ENCODE measurements at places on chromosomes 3 and 15.
A peak's percentile ranks its signal among the peaks of the same experiment; 100 is the strongest.

GRCh38 chr3:68972358-68972979 is 40.1 kb upstream of the TAFA4 start:
- DNase-seq: peak; percentile 65

- no peak for DNase-seq
These were observed 22.8 kb downstream of the EHD4 start for GRCh38 chr15:41949401-41950126.

DNA sequence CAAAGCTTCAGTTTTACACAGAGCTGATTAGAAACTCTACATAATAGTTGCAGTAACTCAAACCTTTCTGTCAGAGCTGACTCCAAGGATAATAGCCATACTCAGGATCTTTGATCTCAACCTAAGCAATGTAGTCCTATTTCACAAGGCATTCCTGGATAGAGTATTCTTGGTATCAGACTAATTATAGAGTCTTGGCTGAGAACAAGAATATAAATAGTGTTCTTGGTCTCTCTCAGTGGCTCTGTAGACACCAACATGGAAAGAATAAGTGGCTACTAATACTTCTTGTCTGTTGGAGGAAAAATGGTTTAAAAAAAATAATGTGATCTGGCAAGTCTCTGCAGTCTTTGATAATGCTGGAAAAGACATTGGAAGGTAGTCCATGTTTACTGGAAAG is 55.7 kb downstream of the RIOX2 start:
- no peak for DNase-seq

GRCh38 chr3:178795349-178795748 is 259.1 kb downstream of the KCNMB2 start:
- DNase-seq: no peak

DNA sequence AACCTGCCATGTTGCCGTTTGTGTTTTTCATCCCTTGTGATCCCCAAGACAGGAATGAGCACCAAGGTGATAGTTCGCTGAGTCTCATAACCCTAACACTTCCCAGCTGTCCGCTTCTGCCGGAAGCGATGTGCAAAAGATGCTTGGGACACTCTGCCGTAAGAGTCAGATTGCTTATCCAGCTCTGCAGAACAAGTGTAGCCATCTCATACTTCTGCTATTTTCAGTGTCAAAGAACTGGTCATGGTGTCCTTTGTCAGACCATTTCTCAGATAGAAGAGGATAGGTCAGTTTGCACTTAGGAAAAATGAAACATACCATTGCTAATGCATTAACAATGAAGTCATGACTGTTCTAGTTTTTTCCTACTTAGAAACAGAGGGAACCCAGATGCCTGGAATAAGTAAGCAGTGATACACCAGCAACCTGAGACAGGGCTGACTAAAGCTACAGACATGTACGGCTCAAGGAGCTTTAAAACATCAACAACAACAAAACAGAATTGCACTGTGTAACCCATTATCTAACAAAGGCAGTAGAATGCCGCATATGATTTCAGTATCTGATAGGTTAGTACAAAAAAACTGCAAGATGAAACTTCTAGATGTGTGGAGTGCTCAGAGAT is 134.0 kb upstream of the IL12A start:
- DNase-seq: no peak

- DNase-seq: no peak
These were observed 38.0 kb downstream of the FEM1B start for GRCh38 chr15:68315495-68316031.

- no peak for DNase-seq
These were observed 251.7 kb downstream of the GRM7 start for GRCh38 chr3:7112523-7113056.

DNA sequence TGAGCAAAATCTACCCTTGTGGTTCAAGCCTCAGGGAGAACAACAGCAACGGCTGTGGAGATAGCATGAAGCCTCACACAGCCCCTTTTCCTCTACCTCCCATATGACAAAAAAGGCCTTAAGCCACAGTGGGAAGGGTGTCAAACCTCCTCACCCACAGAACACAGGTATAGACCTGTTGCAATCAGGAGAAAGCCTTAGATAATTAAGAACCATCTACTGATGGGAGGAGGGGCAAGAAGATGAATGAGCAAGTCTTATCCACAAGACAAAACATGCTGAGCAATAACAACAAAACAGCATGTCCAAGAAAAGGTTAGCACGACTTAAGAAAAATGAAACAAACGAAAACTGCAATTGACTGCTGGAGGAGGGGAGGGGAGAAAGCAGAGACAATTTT is 272.9 kb upstream of the BCHE start:
- DNase-seq: no peak

GRCh38 chr3:157336252-157337009 is 100.2 kb upstream of the PTX3 start:
- no peak for DNase-seq

GRCh38 chr3:124163689-124164088 is 171.8 kb upstream of the ROPN1 start:
- no peak for DNase-seq

DNA sequence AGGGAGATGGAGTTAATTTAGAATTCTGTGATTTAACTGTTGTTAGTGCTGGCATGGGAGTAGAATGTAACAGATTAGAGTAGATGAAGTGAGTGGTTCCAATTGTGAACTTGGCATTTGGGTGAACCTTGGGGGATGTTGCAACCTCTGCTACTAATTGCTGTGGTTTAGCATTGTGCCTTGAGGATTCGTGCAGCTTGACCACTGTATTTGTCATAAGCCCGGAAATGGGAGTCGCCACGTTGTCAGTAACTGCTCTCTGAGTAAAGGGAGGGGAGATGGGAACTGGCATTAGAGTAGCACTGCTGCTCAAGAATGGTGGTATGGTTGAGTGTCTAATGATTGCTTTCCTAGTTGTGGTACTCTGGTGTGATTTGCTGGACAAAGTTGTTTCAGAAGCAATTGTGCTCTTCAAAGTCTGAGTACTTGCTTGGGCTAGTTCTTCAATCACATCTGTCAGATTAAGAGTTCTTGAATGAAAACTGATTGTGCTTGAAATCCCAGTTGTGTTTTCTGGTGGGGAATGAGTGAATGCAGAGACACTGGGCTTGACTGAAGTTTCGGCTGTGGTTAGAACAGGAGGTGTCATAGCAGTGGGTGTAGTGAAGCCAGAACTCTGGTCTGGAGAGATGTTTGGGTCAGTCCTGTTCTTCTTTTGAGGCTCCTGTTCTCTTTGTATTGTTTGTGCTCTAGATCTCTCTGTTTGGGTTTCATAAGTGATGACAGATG is 15.4 kb downstream of the IGSF10 start:
- DNase-seq: no peak

GRCh38 chr3:72213296-72214065 is 428.5 kb upstream of the PROK2 start:
- no peak for DNase-seq

DNA sequence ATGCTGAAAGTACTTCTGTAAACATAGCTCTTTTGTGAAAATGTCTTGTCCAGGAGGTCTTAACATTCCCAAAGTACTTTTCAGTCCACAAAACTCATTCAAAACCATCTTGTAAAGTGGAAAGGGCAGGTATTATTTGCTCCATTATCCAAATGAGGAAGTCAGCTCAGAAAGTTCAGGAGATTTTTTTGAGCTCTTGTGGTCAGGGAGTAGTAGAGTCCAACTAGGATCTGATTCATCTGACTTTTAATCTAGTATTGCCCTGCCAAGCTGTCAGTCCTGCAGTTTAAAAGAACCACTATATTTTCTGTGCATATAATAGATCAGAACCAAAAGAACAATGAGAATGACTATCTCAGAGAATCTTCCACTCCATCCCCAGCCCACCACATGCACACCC is 83.5 kb downstream of the FOXB1 start:
- DNase-seq: no peak

GRCh38 chr3:46662771-46663551 is 30.5 kb downstream of the ALS2CL start:
- no peak for DNase-seq

DNA sequence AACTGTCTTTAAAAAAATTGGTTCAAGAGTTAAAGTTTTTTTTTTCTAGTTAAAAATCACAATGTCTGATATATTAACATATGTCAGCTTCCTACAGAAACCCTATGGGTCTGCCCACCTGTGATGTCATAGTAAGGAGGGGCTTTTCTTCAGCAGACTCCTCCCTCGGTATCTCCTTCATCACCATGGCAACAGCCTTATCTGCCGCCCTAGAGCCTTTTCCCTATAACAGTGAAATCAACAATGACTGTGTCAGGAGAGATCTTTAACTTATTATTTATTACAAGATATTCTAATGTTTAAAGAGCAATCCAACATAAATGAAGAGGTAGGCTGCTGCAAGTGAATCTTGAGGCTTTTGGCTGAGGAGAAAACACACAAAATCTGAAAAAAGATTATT is 138.7 kb downstream of the PEX5L start:
- no peak for DNase-seq

DNA sequence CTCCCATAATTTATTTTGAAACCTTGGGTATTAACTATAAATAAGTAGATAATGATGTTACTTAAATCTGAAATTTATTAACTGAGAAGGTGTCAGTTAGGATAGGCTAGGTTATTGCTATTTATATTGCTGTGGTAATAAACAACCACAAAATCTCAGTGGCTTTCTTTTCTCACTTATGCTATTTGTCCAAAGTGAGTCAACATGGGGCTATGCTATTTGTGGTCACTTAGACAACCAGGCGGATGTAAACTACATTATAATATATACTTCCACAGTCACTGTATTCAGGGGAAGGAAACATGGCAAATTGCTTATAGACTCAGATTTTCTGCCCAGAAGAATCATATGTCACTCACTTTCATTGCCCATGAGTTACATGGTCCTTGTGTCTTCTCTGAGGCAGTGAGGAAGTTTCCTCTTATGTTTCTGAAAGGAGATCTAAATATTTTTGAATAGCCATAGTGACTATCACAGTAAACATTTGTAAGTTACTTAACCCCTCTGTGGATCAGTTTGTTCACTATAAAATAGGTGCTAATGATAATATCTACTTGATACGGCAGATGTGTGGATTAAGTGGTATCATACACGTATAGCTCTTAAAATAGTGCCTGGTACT is 19.8 kb downstream of the HMG20A start:
- no peak for DNase-seq

GRCh38 chr3:162978136-162978535 is 1481.5 kb downstream of the OTOL1 start:
- no peak for DNase-seq
